ENCODE measurements at places on chromosomes 13 and 19. TPM values are rescaled to one million over a fixed set of nuclear protein-coding genes. Genes with fewer than 3 reads are reported as not detected.

FXYD1 gene
- 1.8 TPM for total RNA-seq

LNX2 gene
- 4.8 TPM for total RNA-seq

MICOS13 gene
- 93.1 TPM for total RNA-seq

KLK6 gene
- not detected for total RNA-seq

RASGRP4 gene
- not detected for total RNA-seq

SYNGR4 gene
- not detected for total RNA-seq

SCAMP4 gene
- 71.1 TPM for total RNA-seq

ANGPTL8 gene
- not detected for total RNA-seq

ZNF256 gene
- total RNA-seq, result 1.9 TPM

KHSRP gene
- 200 TPM for total RNA-seq

GPR18 gene
- not detected for total RNA-seq
